ENCODE measurements at places on chromosomes 12 and 14.

DNA sequence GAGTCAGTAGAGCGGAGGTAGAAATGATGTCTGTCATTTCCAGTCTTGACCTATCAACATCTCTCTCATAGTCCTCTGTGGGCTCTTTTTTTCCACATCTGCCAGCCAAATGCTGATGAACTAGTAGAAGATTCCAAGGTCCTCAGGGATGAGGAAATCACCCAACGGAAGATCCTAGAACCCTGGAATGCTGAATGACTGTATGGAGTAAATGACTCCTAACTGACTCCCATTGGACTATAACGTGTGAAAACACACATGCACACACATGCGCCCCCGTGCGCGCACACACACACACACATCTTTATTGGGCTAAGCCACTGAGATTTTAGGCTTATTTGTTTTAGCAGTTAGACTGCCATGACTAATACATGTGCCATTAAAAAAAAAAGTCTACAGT, 159.2 kb downstream of the MYRFL start:
- DNase-seq = no peak

DNA sequence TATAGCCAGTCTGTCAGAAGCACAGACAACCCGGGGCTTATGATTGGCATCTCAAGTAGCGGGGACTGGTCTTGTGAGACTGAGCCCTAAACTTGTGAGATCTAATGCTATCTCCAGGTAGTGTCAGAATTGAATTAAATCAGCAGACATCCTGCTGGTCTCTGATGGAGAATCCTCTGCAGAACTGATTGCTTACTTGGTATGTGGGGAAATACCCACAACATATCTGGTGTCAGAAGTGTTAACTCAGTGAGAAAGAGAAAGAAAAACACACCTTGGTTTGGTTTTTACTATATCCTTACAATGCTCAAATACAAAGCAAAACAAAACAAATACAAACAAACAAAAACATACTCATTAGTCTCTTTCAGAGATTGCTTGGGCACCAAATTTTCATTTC, 10.0 kb downstream of the SEL1L start:
- no peak for DNase-seq

DNA sequence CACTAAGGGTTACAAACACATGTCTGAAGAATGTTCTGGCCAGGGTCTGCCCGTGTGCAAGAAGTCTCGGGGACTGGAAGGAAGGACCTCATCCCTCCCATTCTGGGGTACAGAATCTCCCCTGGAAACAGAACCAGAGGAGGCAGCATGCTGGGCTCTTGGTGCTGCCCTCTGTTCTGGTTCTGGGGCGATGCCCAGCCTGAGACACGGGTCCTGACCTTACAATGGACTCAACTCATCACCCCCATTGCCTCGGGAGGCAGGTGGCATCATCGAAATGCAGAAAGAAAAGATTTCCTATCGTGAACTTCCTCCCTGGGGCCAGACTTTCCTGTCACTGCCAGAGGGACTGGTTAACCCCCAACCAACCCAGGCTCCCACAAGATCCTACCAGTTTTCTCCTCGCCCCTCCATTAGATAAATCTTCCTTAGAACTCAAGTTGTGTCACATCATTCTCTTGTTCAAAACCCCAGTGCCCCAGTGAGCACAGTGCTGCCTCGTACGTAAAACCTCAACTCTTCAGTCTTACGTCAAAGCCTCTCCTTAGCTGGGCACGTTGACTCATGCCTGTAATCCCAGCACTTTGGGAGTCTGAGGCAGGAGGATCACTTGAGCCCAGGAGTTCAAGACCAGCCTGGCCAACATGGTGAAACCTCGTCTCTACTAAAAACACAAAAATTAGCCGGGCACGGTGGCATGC, 52.1 kb downstream of the PSMA6 start:
- no peak for DNase-seq

DNA sequence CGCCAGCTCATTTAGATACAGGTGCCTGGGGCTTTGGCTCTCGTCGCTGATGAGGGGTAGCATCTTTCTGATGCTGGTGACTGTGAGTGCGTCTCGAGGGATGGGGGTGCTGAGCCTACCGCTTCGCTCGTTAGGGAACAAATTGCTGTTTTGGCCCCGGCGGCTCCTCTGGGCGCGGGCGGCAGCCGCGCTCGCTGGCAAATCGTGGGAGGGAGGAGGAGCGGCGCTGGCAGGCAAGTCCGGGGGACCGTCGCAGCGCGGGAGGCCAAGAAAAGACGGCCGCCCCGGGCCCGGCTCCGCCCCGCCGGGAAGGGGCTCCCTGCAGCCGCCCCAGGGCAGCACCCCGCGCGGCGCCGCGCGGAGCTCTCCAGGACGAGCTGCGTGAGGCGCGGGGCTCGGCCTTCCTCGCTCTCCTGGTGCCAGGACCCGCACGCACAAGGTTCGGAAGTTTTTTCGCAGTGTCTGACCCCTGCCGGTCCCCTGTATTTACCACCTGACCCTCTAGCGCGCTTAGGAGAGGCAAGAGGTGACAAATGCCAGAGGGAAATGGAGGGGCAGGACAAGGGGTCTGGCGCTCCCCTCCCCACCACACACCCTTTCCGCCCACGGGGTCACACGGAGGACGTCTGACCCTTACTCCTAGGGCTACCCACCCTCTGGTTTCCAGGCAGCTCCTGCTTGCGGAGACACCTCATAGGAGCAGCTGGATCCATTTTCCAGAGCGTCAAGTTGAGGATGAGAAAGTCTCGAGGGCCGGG, 899 bp upstream of the KCNH3 start:
- peak; percentile 82 for DNase-seq

DNA sequence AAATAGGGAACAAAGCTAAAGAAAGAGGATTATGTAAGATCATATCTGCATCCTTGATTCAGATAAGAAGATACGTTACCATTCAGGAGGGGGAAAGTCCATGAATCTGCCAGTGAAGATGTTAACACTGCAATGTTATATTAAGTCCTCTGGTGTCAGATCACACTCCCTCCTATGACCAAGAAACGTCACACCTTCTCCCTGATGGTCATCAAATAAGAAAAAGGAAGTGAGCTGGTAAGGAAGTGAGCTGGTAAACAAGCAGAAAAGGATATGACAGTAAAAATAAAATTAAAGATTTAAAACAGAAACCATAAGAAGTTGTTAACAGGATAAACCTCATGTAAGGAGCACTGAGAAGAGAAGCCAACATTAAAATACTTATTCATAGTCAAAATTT, 340.2 kb downstream of the SEC23A start:
- DNase-seq = no peak

DNA sequence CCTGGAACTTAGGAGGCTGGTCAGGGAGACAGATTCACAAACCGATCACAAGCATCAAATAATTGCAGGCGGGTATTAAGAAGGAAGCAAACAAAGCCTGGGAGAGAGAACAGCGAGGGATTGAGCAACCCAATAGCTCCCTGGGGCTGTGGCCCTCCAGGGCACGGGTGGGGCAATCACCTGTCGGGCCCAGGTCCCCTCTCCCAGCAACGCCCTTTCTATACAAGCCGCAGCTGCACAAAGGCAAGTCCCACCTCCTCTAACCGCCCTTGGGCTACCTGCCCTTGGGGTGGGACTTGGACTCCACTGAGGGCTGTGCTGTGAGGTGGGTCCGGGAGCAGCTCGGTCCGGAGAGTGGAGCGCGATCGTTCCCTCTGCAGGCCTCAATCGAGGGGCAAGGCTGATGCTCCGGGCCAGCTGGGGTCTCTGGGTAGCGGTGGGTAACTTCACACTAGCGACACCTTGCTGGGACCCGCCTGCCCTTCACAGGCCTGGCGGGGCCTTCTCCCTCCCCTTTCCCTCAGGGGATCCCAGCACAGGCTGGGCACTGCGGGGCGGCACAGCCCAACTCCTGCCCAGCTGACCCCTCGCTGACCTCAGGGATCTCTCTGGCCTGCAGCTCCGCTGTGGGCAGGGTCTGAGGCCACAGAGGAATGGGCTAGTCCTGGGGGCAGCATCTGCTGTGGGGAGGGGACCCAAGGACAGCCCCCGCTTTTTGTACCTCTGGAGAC, 8.0 kb downstream of the PHB2 start:
- peak; percentile 85 for DNase-seq

DNA sequence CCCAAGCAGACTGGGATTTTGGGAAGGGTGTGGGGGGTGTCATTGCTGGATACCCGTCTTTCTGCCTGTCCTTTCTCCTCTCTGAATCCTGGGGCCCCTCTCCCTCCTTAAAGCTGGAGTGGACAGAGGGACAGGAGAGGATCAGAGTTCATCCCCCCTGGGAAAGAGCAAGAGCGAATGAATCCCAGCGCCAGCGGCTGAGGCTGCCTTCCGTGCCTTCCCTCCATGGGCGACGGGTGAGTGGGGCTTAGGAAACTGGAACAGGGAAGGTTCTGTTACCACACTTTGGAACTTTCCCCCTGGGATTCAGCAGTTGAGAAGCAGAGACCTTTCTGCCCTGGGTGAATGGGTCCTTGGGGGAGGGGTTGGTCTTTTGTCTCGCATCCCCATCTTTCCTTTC, 16.2 kb upstream of the RIN3 start:
- no peak for DNase-seq

DNA sequence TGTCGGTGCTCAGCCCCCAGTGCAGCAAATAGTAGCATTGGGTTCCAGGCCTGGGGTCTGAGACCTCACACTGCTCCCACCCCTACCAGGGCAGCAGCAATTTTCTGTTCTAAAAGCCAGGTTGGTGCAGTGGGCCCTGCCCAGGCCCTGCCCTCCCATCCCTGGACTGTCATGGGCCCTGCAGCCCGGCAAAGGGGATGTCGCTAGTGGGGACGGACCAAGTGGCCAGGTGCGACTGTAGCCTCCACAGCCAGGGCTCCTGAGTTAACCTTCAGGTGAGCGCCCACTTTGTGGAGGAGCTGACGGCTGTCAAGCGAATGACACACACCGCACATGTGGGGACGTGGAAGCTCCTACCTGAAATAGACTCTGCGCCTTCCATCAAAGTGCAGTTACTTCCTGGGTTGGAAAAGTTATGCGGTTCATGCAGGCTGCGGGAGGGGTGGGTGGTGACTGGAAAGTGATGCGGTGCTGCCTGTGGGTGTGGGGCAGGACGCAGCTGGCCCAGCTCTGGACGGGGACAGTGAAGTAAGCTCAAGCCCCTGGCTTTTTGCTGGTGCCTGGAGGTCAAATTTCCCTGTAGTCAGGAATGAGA, 1.5 kb downstream of the INF2 start:
- DNase-seq = no peak

GRCh38 chr12:78864870-78865463, 393 bp downstream of the SYT1 start:
- peak; percentile 70 for DNase-seq

- no peak for DNase-seq
These were observed 153.5 kb upstream of the USP15 start for GRCh38 chr12:62106547-62107185.

DNA sequence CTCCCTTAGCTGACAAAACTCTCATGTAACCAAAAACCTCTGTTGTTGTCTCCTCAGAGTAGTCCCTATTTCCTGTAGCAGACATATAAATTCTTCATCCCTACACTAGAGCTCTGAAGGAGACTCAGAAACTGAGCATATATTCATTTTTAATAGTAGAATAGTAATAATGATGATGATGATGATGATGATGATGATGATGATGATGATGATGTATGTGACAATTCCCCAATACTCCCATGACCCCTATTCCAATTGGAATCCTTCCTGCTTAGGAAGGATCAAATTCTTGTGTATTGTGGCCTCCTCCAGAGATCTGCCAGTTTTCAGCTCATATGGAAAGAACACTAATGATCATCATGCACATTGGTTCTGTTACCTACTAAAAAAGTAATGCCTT, 26.7 kb downstream of the RASSF9 start:
- DNase-seq = no peak

Measured in left lung (tissue), 14 donors.